ENCODE measurements at places on chromosomes 5 and 9. TPM values are rescaled to one million over a fixed set of nuclear protein-coding genes. Genes with fewer than 3 reads are reported as not detected.

DND1 gene
- polyA plus RNA-seq = 8.1 TPM

SLIT3 gene
- 0.71 TPM for polyA plus RNA-seq

IRX1 gene
- 0.19 TPM for polyA plus RNA-seq

PRDM9 gene
- not detected for polyA plus RNA-seq

IL17B gene
- polyA plus RNA-seq = not detected

CRB2 gene
- 0.34 TPM for polyA plus RNA-seq

GFI1B gene
- 0.28 TPM for polyA plus RNA-seq

ELOVL7 gene
- 2.3 TPM for polyA plus RNA-seq

FREM1 gene
- 0.78 TPM for polyA plus RNA-seq

TTC1 gene
- 115 TPM for polyA plus RNA-seq

DIPK1B gene
- polyA plus RNA-seq = 18.7 TPM

SPINK6 gene
- polyA plus RNA-seq = not detected

RACK1 gene
- 2,372 TPM for polyA plus RNA-seq

LAMC3 gene
- 8.2 TPM for polyA plus RNA-seq

PCDHGC5 gene
- 0.16 TPM for polyA plus RNA-seq

NUP214 gene
- polyA plus RNA-seq = 44.5 TPM

FRMD3 gene
- polyA plus RNA-seq = 0.64 TPM

WASHC1 gene
- polyA plus RNA-seq = 11.4 TPM

FCN2 gene
- polyA plus RNA-seq = not detected

ZFP62 gene
- polyA plus RNA-seq = 33.2 TPM

LCN9 gene
- polyA plus RNA-seq = not detected

FGD3 gene
- polyA plus RNA-seq = 0.95 TPM

GRM6 gene
- 0.50 TPM for polyA plus RNA-seq

SPINK7 gene
- not detected for polyA plus RNA-seq

CNOT6 gene
- 11.4 TPM for polyA plus RNA-seq

MGAT4B gene
- polyA plus RNA-seq = 37.7 TPM

CDH9 gene
- 0.26 TPM for polyA plus RNA-seq

PPP1R2B gene
- not detected for polyA plus RNA-seq

PCDHA9 gene
- 1.1 TPM for polyA plus RNA-seq

ASPN gene
- 0.99 TPM for polyA plus RNA-seq

PCDHGC3 gene
- polyA plus RNA-seq = 13.8 TPM

TRAF1 gene
- polyA plus RNA-seq = 0.63 TPM

UBE2QL1 gene
- 0.40 TPM for polyA plus RNA-seq

CCDC69 gene
- polyA plus RNA-seq = 2.7 TPM

FOXD4L5 gene
- not detected for polyA plus RNA-seq

ZNF483 gene
- 8.0 TPM for polyA plus RNA-seq

ANKRD20A1 gene
- 0.59 TPM for polyA plus RNA-seq

SYK gene
- polyA plus RNA-seq = 2.2 TPM

ANKRD34B gene
- polyA plus RNA-seq = 1.7 TPM

ADGRV1 gene
- polyA plus RNA-seq = 46.1 TPM

NOXA1 gene
- polyA plus RNA-seq = 1.4 TPM

PDLIM4 gene
- 28.0 TPM for polyA plus RNA-seq

RAI14 gene
- 58.8 TPM for polyA plus RNA-seq

LECT2 gene
- polyA plus RNA-seq = 0.45 TPM

GADD45G gene
- 24.1 TPM for polyA plus RNA-seq

TTC23L gene
- 1.1 TPM for polyA plus RNA-seq

POLE3 gene
- polyA plus RNA-seq = 81.3 TPM

TNIP1 gene
- polyA plus RNA-seq = 12.2 TPM

IFNA21 gene
- not detected for polyA plus RNA-seq

C9orf153 gene
- polyA plus RNA-seq = 0.24 TPM

KIF4B gene
- polyA plus RNA-seq = 0.07 TPM

Measured in GM23338 (cell line).